ENCODE measurements at places on chromosomes 16 and 17.

DNA sequence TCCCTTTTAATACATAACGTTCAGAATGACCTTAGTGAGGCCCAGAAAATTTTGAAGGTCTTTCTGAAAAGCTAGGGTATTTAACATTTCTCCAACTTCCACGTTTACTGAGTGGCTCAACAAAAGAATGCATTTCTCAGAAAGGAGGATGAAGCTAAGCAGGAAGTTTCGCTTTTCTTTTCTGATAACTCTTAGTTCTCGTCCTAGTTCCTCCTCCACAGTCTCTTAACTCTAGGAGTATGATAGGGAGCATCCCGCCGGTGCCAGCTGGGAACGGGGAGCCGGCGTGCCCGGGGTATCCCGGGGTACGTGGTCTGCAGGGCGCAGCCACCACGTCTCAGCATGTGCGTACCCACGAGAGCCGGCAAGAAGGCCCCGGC is 363 bp downstream of the KARS1 start:
- no peak for DNase-seq

DNA sequence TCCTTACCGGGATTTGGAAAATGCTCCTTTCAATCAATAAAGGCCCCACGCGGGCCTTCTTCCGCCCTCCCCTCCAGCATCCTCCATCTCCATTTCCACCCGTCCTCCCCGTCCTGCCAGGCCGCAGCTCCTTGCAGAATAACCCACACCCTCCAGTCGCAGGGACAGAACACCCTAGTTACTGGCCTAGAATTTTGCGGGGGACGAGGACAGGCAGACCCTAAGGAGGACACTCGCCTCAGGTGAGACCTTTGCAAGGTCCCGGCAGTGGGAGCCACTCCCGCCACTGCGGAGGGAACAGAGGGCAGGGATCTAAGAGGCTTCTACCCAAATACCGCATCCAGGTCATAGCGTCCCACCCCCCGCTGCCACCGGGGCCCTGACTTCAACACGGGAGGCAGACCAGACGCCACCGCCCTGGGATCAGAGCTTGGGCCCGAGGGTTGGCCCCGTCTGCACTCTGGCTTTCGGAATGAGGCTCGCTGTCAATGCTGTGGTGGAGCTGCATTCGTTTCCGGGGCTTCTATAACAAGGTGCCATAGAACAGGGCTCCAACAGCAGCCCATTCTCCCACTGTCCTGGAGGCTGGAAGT is 26.8 kb downstream of the SLC25A10 start:
- DNase-seq, result no peak

GRCh38 chr17:17130077-17130844 is 75.9 kb downstream of the PLD6 start:
- DNase-seq, result no peak

DNA sequence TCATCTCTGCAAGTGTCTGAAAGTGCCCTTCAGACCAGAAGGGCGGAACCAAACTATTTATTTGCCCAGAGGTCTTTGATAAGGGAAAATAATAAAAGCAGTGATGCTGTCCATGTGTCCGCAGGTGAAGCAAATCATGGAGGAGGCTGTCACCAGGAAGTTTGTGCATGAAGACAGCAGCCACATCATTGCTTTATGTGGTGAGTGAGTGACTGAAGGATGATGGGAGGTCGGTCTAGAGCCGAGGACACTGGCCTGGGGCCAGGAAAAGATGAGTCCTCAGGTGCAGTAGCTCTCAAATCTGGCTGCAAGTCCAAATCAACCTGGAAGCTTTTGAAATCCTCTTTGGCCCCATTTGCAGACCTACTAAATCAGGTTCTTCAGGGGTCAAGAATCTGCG is 6.1 kb downstream of the SGSM2 start:
- peak; percentile 42 for DNase-seq

DNA sequence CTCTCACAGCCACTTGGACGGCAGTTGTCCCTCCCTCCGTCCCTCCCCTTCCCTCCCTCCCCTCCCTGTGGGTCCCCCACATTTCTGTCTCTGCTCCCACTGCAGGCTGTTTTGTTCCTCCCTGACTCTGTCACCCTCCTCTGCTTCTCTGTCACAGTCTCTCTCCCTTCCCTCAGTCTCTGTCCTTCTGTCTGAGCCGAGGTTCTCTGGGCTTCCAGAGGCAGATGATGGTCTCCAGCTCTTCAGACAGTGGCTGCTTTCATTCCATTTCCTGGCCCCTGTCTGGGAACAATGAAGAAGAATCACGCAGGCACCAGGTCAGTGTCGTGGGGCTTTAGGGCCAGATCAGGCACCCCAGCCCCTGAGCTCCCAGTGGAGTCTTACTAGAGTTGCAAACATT is 8.8 kb upstream of the CYB561 start:
- DNase-seq, result no peak
